ENCODE measurements at places on chromosomes 6 and 20.

DNA sequence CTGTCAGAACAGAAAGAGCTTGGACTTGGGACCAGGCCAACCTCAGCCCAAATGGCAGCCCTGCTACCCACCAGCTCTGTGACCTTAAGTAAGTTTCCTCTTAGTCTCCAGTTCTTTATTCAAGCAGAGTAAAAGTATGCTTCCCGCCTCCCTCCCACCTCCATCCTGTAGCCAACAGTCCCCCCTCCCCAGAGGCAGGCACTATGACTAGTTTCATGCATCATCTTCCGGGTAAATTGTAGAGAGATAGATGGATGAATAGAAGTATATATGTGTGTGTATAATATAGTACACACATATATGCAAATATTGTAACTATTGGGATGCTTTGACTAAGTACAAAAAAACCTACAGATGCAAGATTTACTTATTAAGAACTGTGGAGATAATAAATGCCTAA lies 39.5 kb upstream of the B4GALT5 start:
- DNase-seq: no peak

GRCh38 chr6:106141441-106142237 lies 55.5 kb downstream of the PRDM1 start:
- DNase-seq: no peak

GRCh38 chr6:24666097-24666640 lies 530 bp downstream of the TDP2 start:
- peak; percentile 25 for DNase-seq

GRCh38 chr6:89452281-89452680 lies 19.3 kb downstream of the ANKRD6 start:
- no peak for DNase-seq

- DNase-seq: no peak
Observed at GRCh38 chr20:52895701-52896100, 76.5 kb upstream of the TSHZ2 start.

DNA sequence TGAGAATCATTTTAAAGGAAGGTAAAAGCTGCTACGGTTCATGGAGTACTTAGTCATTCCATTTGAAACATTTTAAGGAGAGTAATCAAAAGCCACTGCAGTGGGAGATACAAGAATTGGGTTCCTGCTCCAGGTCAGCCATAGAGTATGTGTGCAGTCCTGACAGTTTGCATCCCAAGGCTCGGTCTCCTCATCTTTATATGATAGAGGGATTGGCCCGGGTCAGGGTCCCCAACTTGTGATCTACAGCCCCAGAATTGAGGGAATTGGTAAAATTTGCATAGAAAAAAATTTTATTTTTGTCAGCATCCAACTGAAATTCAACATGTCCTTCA lies 147.4 kb upstream of the PRND start:
- no peak for DNase-seq

DNA sequence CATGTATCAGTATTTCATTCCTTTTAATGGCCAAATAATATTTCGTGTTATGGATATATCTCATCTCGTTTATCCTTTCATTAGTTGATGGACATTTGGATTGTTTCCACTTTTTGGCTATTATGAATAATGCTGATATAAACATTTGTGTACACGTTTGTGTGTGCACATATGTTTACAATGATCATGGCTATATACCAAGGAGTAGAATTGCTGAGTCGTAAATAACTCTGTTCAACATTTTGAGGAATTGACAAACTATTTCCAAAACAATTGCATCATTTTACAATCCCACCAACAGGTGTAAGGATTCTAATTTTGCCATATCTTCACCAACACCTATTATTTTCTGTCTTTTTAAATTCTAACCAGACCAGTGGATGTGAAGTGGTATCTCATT lies 26.3 kb upstream of the PNRC1 start:
- DNase-seq: no peak

DNA sequence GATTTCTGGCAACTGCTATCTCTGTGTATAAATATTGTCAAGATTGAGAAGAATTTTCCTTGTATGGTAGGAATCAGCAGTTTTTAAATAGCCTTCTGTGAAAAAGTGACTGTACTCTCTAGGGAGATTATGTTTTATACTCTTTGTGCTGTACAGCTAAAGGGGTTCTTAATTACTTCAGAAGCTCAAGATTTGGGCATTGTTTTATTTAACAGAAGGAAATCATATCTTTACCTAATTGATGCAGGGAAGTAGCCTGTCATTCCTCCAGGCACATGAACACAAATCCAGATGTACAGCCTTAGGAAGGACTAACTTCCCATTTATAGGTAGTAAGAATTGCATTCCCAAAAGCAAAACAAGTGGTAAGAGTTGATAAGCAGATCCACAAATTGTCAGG lies 1.3 kb downstream of the CALHM5 start:
- no peak for DNase-seq

DNA sequence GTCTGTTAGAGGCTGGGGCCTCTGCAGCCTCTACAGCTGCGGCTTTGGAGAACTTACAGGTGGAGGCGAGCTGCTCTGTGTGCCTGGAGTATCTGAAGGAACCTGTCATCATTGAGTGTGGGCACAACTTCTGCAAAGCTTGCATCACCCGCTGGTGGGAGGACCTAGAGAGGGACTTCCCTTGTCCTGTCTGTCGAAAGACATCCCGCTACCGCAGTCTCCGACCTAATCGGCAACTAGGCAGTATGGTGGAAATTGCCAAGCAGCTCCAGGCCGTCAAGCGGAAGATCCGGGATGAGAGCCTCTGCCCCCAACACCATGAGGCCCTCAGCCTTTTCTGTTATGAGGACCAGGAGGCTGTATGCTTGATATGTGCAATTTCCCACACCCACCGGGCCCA lies 2.6 kb downstream of the TRIM39 start:
- DNase-seq: no peak

DNA sequence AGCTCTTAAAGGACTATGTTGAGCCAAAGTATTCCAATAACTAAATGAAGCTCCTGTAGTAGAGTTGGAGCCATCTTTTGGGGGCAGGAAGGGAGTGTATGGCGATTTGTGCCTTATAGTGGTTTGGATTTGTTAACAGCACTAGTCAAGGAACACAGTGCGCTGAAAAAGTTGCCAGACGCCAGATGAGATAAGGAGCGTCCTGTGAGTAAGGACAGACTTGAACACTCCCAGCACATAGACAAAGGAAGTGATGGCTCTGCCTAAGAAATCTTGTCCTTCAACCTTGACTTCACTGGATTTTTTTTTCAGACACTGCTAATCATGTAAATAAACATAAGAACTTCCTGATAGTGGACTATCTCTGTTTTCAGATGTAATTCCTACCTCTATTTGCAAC lies 136.9 kb downstream of the TRMT11 start:
- no peak for DNase-seq

GRCh38 chr6:170046791-170047626 lies 243.9 kb downstream of the DLL1 start:
- peak; percentile 56 for DNase-seq

GRCh38 chr6:158468666-158469065 lies 91.2 kb upstream of the TMEM181 start:
- DNase-seq: no peak

GRCh38 chr20:51510169-51510568 lies 32.4 kb downstream of the NFATC2 start:
- no peak for DNase-seq

DNA sequence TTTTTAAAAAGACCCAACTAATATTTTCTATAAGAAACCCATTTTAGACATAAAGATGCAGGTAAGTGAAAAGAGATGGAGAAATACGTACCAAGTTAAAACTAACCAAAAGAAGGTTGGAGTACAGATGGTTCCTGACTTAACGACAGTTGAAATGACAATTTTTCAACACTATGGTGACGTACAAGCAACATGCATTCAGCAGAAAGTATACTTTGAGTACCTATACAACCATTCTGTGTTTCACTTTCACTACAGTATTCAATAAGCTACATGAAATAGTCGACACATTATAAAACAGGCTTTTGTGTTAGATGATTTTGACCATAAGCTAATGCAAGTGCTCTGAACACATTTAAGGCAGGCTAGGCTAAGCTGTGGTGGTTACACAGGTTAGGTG lies 228.9 kb downstream of the RNGTT start:
- no peak for DNase-seq

- no peak for DNase-seq
Observed at GRCh38 chr6:147149092-147149491, 55.1 kb upstream of the STXBP5 start.

DNA sequence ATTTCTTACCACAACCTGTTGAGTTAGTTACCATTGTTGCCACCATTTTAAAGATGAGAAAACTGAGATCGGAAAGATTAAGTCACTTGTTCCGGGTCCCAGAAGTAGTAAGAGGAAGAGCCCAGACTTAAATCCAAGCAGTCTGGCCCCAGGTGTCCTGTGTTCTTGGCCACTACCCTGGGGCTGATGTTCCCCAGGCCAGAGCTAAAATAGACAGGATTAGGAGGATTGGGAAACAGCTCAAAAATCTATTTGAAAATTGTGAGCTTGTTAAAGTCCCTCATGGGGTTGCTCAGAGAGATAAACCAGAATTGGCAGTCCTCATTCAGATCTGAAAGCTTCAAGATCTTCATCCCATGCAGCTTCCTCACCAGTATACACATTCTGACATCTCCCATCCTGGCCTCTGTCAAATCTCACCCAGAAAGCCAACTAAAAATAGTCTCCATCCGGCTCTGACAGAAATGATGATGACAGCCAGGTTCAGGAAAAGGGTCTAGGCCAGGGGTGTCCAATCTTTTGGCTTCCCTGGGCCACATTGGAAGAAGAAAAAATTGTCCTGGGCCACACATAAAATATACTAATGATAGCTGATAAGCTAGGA lies 62.0 kb downstream of the GFOD1 start:
- no peak for DNase-seq

GRCh38 chr6:4153514-4153985 lies 18.2 kb upstream of the ECI2 start:
- DNase-seq: no peak

DNA sequence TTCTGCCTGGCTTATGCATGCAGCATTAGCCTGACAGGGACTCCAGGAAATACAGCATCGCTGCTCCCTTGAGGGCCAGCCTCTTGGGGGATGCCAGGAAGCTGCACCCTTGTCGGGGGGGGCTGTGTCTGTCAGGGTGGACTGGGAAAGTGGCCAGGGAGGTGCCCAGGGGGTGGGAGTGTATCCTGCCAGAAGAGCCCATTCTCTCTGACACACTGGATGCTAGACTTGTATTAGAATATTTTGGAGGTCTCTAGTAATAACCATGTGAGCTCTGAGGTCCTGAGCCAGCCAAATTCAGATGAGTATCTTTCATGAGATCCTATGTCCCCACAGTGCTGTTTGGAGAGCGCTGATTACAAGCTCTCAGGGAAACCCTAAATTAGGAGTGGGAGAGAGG lies 89.1 kb downstream of the MYLK4 start:
- DNase-seq: no peak

DNA sequence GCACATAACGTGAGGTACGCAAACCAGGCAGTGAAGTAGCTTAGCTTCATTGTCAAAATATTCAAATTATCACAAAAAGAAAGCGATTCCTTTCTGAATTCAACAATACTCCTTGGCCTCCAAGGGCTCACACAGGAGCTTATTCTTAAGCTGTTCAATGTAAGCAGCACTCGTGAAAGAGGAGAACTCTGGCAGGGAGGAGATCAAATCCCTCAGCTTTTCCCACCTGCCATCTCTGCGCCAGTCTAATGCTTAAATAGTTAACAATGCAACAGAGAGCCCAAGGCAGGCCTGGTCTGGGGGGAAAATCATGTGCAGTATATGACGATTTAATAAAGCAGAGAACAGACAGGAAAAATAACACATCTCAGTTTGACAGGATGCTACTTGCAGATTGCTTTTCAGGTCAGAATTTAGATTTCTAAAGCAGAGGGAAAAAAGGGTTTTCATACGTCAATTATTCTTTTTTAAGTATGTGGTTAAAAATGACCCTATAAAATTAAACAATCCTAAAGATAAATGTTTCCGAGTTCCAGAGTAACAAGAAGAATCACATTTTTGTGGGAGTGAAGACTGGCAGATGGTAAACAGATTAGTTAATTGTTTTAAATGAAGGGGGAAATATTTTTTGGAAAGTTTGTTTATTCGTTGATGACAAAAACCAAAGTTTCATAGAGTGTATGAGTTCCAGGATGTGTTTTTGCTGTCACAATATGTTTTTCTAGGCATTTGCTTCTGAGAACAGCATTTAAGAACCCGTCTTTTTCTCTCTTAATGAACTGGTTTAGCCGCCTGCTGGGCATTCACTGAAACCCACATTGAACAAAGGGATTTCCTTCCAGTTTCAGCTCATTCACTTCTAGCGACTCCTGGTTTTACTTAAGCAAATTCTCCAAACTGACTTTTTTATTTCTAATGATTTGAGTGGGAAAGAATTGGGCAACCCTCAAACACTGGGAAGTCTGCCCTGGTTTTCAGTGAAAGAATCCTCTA lies 45.9 kb downstream of the PLAGL1 start:
- peak; percentile 87 for DNase-seq

GRCh38 chr6:3376893-3377535 lies 79.8 kb downstream of the SLC22A23 start:
- no peak for DNase-seq

GRCh38 chr20:1811621-1812498 lies 83.3 kb upstream of the SIRPA start:
- peak; percentile 42 for DNase-seq

GRCh38 chr6:96537726-96538125 lies 16.1 kb downstream of the UFL1 start:
- DNase-seq: no peak

DNA sequence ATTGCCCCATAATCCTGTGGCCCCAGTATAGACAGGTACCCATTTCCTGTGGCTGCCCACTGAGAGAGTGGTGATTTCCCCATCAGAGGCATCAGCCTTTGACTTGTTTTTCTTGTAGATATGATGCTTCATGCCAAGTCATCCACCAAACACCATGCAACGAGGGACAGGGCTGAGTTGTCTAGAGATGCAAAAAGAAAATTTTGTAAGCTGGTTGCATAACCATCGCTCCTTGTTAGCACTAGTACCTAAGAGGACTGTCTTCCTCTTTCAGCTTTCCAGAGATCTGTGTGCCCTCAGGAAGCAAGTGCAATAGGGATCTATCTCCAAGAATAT lies 166.8 kb downstream of the BCAS1 start:
- peak; percentile 63 for DNase-seq

GRCh38 chr6:136656121-136656520 lies 105.9 kb upstream of the MAP7 start:
- peak; percentile 39 for DNase-seq

DNA sequence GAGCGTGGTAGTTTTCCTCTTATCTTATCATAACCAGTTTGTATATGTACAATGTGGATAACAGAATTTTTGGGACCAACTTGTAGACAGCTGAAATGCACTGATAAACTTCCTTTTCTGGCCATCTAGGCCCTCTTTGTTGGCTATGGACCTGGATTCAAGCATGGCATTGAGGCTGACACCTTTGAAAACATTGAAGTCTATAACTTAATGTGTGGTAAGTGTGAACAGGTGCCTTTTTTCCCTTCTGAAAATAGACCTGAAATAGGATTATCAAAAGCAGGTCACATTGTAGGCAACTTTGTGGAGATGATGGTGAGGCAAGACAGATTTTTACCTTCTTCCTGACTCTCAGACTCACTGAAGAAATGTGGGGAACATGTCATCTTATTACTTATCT lies 67.8 kb downstream of the ENPP1 start:
- no peak for DNase-seq
